Anterior cingulate cortex (tissue), 58 donors: ENCODE measurements at places on chromosomes 16 and 17.

DNA sequence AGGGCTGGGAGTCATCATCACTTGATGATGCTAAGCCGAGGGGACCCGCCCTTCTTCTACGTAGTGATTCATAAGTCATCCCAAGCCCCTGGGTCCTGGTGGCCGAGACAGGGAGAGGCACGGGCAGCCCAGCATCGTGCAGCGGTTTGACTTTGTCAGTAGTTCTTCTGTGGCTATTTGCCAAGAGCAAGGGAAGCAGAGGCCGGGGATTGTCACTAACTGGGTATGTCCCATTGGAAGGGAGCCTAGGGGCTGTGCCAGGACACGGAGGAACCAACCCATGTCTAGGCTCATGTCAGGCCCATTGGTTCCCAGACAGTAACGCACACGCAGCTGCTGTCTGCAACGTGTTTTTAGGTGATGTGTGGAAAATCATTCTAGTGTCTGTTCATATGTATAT is 58.5 kb downstream of the ATP2C2 start:
- no peak for DNase-seq

DNA sequence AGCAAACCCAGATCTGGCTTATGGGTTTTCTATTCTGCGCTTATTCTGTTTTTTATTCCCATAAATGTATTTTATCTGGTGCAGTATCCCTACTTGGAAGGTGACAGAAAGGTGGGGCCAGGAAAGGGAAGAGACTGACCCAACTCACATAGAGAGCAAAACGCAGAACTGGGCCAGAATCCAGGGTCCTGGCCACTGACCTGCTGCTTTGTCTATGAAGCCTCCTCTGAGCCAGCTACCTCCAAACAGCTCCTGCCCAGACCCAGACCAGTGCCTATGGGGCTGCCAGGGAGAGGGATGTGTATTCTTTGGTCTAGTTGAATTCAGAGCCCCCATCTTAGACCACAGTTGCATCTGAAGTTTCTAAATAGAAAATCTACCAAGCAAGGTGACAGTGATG is 36.4 kb upstream of the CES5A start:
- DNase-seq = no peak

DNA sequence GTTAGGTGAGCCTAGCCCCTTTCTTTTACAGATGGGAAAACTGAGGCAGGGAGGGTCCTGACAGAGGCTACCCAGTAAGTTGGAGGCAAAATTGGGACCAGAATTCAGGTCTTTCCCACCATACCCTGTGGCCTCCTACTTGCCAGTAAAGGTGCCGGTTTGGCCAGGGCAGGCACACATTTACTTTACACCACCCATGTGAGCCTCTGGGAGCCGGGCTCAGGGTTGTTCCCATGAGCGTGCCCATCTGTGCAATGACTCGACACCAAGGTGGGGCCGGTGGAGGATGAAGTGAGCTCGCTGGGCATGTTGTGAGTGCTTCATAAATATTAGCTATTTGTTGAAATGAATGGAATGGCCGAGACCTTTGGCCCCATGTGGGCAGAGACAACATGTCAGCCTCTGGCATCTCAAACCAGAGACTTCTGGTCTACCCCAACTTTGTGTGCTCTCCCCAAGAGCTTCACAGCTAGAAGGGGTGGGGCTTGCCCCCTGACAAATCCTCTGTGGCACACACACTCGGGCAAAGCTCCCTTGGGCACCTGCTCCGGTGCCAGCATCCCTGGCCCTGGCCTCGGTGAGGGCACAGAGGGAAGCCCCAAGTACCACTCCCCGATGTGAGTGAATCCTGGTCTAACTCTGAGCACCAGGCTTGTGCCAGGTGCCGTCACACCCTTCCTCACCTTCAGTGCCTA is 60.1 kb downstream of the SRCIN1 start:
- DNase-seq = no peak

DNA sequence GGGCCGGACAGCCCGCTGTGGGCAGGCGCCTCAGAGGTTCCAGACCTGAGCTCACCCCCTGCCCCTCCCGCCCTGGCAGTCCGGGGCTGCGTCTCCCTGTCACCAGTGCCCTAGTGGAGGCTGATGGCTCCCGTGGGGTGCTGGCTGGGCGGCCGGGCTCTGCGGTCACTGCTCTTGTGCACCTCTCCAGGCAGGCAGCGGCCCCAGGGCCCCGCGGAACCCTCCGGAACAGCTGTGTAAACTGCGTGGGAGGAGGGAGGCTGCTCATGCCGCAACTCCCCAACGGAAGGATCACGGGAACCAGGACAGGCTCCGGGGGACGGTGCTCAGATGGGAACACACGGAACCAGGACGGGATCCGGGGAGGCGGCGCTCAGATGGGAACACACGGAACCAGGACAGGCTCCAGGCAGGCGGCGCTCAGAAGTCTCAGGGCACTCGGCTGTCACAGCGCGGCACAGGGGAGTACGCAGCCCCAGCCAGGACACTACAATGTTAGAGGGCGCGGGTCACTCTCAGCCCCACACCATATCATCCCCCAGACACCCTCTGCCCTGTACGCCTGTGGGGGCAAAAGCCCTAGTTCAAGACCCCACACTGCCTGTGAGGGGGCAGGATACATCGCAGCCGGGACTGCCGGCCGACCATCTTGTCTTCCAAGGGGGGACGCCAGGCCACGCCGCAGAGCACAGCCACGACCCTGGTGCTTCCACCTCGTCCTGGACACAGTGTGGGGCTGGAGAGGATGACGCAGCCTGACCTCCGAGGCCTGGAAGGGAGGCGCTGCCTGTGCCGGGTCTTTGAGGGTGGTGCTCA is 74.0 kb upstream of the GNG13 start:
- no peak for DNase-seq

GRCh38 chr16:58485184-58485887 is 14.6 kb upstream of the NDRG4 start:
- DNase-seq = no peak

DNA sequence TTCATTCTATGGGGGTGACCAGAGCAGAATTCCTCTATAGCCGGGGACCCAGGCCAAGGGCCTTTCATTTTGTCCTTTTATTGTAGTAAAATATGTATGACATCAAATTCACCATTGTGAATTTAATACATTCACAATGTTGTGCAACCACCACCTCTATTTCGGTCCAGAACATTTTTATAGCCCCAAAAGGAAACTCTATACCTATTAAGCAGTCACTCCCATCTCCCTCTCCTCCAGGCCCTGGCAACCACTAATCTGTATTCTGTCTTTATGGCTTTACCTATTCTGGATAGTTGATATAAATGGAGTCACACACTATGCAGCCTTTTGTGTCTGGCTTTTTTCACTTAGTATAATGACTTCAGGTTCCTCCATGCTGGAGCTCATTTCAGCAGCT is 9.7 kb upstream of the TNS4 start:
- no peak for DNase-seq

DNA sequence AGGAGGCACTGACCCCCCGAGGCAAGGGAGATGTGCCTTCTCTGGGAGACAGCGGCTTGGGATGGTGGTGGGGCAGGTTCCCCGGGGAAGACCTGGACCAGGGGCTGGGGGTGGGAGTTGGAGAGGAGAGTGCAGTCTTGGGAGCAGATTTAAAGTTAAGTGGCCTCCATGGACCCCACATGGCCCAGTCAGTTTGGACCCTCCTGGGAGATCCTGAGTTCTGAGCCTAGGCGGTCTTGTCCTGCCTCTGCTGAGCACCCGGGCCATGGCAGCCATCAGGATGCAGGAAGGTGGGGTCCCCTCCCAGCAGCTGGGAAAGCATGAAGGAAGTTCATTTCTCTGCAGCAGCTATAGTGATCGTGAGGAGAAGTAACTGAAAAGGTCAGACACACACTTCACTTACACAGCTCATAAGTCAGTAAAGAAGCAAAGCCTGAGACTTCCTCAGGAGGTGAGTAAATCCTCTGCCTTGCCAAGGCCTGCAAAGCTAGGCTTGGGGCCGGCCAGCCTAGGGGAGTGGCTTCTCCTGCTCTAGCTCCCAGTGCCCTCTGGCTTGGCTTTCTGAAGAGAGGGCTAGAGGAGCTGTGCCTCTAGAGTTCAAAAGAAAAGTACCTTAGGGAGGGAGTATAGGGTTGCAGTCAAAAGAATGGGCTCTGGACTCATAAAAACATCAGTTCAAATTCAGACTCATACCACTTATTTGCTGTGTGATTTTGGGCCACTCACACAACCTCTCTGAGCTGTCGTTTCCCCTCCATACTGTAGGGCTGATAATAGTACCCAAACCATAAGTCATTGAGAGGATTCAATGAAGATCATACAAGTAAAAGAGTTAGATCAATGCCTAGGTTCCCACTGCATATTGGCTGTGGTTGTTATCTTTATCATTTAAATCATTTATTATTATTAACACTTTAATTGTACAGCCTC is 31.0 kb upstream of the C16orf78 start:
- DNase-seq = no peak

DNA sequence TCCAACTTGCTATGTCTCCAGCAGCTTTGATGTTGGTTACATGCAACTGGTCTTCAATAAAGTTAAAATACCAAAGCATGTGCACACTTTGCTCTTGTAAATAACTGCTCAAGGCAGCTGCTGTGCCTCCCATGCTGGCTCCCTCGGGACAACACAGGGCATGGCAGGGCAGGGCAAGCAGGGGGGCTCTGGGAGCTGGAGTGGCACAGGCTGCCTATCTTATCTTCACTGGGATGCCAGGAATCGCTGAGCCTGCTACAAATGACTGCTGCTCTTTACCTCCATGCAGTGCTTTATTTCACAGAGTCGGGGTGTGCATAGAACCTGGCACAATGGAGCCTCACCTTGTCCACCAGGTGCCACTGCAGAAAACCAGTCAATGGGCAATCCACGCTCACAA is 21.8 kb downstream of the PEMT start:
- no peak for DNase-seq

DNA sequence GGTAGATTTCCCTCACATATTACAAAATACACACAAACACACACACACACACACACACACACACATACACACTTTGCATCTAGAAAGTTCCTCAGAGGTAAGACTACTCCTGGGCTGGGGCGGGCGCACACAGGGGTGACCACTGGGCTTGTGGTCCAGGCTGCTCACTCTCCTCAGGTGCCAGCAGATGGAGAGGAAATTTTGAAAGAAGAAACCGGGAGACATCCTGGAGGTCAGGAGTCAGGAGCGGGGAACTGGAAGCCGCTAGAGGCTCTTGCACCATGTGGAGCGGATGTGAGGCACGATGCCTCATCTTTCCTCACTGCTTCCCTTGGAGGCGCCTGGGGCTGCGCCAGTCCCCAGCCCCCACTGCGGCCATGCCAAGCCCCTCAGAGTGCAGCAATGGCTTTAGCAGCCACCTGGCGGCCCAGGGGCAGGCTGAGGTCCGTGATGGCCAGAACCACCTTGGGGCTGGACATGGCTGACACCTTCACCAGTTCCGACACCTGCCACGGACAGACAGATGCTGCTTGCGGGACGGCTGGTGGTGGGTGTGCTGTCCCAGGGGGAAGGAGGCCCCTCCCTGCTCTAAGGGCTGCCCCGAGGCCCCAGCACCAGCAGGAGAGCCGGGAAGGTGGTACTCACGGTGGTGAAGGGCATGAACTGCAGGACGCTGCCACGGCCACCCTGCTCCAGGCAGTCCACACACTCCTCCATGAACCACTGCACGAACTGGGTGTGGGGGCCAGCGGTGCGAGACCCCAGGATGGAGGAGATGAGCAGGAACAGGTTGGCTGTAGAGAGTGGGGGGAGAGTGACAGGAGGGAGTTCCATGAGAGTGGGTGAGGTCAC is 4.1 kb downstream of the CSF3 start:
- DNase-seq = no peak

GRCh38 chr17:47332287-47332686 is 8.5 kb downstream of the EFCAB13 start:
- no peak for DNase-seq

GRCh38 chr16:58481931-58482330 is 18.0 kb upstream of the NDRG4 start:
- no peak for DNase-seq

DNA sequence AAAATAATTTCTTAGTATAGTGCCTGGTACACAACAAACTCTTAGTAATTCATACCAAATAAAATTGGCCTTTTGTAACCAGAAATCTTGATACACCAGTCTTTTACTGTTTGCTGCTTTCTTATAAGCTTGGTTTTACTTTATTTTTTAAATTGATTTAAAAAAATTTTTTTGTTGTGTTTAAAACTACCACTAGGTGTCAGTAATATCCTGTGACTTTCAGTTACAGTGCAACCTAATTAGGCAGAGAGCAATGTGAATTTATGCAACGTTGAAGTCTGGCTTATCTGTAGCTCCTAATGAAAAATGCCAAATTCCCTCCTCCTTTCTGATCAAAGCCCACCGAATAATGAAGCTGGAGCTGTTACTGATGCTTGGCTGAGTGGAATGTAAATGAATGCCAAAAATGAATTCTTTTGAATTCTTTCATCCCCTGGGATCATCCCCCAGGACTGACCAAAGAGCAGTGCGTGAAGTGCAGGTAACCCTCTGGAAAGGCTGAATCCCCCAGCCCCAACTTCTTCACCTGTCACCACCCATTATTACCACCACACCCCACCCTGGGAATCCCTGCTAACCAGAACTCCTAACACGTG is 3.8 kb downstream of the ERCC4 start:
- no peak for DNase-seq

DNA sequence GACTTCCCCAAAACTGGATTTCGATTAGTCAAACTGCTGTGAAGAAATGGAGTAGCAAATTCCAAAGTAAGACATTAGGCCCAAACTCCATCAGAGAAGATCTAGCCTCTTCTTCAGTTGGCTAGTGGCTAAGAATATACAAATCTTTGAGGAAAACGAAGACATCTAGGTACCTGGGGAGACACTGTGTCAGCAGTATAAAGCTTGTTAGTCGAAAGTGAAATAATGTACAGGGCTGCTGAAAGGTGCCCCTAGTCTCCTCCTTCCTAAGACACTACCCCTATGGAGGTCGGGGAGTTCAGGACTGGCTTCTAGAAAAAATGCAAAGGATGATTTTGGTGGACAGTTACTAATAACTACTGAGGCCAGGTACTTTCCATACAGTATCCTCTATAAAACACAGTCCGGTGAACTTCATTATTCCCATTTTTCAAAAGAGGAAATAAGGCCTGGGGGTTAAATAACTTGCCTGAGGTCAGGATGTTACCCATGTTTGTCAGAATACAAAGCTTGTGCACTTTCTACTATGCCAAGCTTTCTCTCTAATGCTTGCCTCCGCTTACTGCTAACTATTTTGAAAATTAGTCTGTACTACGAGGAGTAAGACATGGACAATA is 15.0 kb downstream of the DNAJC7 start:
- DNase-seq = no peak

- no peak for DNase-seq
Observed at GRCh38 chr16:50712560-50712898, 19.1 kb downstream of the NOD2 start.

- no peak for DNase-seq
Observed at GRCh38 chr17:81708739-81709185, 3.3 kb upstream of the SLC25A10 start.

- no peak for DNase-seq
Observed at GRCh38 chr17:15250135-15250860, 14.8 kb downstream of the PMP22 start.

GRCh38 chr17:79942011-79942405 is 93.7 kb downstream of the TBC1D16 start:
- no peak for DNase-seq

DNA sequence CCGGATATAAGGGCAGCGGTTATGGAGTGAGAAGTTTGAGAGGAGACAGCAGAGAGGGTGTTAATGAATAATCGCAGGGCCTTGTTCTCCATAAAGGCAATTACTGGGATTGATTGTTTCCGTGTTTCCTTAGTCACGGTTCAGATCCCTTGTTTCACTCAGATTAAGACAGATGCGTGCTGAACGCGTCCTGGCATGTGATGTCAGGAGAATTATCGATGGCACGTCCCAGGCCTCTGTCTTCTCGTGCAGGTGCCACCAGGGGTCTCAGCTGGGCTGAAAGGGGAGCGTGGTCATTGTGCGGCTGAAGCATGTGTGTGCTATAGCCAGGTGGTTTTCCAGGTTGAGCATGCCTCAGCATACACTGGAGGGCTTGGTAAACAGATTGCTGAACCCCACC is 142.4 kb upstream of the NOL11 start:
- no peak for DNase-seq
